ENCODE measurements at places on chromosomes 13 and 19. TPM values are rescaled to one million over a fixed set of nuclear protein-coding genes. Genes with fewer than 3 reads are reported as not detected.

DNA sequence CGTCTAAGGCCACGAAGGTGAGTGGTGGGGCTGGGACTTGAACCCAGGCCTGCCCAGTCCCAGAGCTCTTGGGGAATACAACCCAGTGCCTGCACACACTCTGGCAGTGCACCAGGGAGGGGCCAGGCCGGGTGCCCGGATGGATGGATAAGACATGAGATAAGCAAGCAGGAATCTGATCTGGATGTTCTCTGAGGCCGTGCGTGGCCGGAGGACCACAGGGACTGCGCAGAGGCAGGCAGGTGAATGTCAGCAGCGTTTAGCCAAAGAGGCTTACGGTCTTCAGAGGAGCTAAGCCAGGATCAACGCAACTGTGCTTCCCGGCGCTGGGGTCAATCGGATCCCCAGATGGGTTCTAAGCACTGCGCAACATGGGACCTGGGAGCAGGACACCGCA is 1.5 kb downstream of the ZNF787 start:
- H3K27me3 ChIP-seq, result no peaks in the 10 kb centered on the region
- peaks cover 15% of the 10 kb centered on the region for H3K4me1 ChIP-seq
- H3K36me3 ChIP-seq, result peaks cover 2% of the 10 kb centered on the region
- peak overlapping the region; percentile 82 for H3K4me3 ChIP-seq

GRCh38 chr13:47299304-47299703 is 402.5 kb upstream of the HTR2A start:
- no peaks in the 10 kb centered on the region for H3K27me3 ChIP-seq
- no peaks in the 10 kb centered on the region for H3K36me3 ChIP-seq
- H3K27ac ChIP-seq, result no peak overlapping the region

DNA sequence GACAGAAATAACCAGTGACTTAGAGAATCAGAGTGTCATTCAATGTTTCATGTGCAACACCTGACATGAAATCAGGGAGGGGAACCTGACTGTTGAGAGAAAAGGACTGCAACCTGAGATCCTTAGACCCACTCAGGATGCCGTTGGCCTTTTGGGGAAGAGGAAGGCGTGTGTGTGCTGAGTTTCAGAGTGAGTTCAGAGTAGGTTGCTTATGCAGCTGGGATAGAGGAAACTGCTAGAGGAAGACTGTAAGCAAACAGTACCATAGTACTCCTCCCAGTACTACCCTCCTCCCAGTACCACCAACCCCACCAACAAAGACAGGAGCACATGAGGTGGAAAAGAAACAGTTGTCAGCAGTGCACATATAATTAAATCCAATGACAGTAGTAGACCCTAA is 63.7 kb downstream of the KL start:
- H3K27ac ChIP-seq, result no peak overlapping the region
- no peak overlapping the region for H3K4me3 ChIP-seq
- H3K36me3 ChIP-seq, result no peaks in the 10 kb centered on the region
- no peaks in the 10 kb centered on the region for H3K4me1 ChIP-seq

DNA sequence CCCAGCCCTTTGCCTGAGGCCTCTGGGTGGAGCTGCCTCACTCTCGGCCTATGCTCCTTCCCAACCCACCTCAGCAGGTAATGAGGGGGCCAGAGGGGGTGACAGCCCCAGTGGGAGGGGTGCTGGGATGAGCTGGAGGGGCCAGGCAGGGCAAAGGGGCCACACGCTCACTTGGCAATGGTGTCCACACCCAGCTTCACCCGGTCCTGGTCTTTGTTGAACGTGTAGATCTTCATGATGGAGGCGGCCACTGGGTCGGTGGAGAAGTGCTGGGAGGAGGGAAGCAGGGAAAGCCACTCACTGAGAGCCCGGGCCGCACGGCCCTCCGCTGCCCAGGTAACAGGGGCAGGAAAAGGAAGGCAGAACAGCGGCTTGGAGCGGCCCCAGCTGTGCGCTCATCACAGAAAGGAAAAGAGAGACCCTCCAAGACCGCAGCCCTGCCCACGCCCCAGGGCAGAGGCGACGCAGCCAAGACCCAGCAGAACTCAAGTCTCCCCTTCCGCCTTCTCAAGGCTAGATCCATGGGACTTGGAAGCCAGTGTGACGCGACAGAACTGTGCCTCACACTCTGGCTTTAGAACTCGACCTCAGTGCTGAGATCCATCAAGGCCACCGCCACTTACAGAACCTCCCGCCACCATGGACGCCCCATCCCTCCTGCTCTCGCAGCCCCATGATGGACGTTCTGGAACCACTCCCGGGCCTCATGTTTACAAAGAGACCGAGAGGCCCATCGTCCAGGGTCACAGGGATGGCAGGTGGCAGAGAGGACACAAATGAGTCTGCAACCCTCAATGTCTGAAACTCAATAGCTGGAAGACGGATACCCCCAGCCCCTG is 9.2 kb downstream of the UBXN6 start:
- H3K4me1 ChIP-seq, result peaks cover 2% of the 10 kb centered on the region
- peaks cover 63% of the 10 kb centered on the region for H3K36me3 ChIP-seq
- no peaks in the 10 kb centered on the region for H3K27me3 ChIP-seq
- H3K27ac ChIP-seq, result no peak overlapping the region
- DNase-seq, result no peak
- no peak overlapping the region for H3K4me3 ChIP-seq

- H3K4me3 ChIP-seq, result no peak overlapping the region
- H3K27me3 ChIP-seq, result no peaks in the 10 kb centered on the region
- no peak overlapping the region for H3K27ac ChIP-seq
These were observed 107.6 kb downstream of the PIBF1 start for GRCh38 chr13:72889495-72889894.

GRCh38 chr13:103187721-103188156 is 121.5 kb upstream of the SLC10A2 start:
- H3K4me1 ChIP-seq, result no peaks in the 10 kb centered on the region
- H3K36me3 ChIP-seq, result no peaks in the 10 kb centered on the region
- no peak overlapping the region for H3K4me3 ChIP-seq
- H3K27me3 ChIP-seq, result no peaks in the 10 kb centered on the region

DNA sequence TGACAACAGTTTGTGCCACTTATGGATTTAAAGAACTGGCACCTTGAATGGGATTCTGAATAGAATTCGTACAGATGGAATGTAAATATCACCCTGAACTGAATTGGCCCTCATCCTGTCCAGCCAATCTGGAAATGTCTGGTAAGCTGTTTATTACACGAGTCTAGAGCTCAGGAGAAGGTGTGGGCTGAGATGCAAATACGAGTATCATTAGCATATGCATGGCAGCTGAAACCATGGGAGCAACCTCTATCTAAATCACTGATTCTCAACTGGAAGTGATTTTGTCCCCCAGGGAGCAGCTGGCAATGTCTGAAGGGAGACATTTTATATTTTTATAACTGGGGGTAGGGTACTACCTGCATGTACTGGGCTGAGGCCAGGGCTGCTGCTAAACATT is 15.6 kb upstream of the VWA8 start:
- no peaks in the 10 kb centered on the region for H3K27me3 ChIP-seq
- no peaks in the 10 kb centered on the region for H3K36me3 ChIP-seq
- DNase-seq, result no peak
- no peak overlapping the region for H3K4me3 ChIP-seq

DNA sequence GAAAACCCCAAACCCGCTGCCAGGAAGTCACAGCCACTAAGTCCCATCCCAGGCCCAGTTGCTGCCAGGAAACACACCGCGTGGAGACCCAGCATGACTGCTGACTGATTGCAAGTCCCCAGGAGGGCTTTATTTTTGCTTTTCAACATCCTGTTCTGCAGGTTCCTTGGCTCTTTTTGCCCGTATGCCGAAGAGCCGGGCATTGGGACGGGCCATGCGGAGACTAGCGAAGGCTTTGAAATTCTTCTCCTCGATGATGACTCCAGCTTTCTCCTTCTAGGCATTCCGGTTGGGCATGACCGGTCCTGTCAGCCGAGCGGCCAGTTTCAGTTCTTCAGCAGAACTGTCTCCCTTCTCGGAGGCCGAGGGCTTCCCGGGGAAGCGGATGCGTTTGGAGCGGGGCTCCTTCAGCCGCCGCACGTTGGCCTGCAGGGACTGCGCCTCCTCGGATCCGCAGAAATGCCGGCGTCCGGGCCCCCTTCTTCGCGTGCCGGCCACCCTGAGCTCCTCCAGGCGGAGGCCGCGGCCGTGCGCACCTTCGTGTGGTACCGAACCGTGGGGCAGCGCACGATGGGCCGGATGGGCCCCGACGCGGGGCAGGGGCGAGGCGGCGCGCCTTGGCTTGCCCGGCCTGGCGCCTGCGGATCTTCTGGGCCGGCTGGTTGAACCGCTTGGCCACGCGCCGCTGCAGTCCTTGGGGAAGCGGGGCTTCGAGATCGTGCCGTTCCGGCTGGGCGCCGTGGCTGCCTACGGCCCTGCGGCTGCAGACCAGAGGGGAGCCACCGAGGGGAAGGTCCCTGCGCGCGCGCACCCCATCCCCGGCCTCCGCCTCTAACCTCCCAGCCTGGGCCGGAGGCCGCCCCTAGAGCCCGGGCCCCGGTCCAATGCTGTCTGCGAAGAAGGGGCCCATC is 15.2 kb downstream of the ZSCAN5C start:
- no peak overlapping the region for H3K4me3 ChIP-seq
- peak; percentile 39 for DNase-seq
- no peaks in the 10 kb centered on the region for H3K27me3 ChIP-seq
- H3K36me3 ChIP-seq, result no peaks in the 10 kb centered on the region
- no peak overlapping the region for H3K27ac ChIP-seq

GRCh38 chr19:14027856-14028450 is at the start of gene RLN3:
Gene RLN3 (plus strand): TSS chr19:14028148. CDS start chr19:14028205, 57 bp downstream.
- H3K27ac ChIP-seq, result no peak within 1 kb of the TSS
- peaks cover 5% of the 10 kb centered on the region for H3K4me1 ChIP-seq
- H3K36me3 ChIP-seq, result no peaks in the 10 kb centered on the region
- DNase-seq, result no peak
- H3K4me3 ChIP-seq, result no peak within 1 kb of the TSS

DNA sequence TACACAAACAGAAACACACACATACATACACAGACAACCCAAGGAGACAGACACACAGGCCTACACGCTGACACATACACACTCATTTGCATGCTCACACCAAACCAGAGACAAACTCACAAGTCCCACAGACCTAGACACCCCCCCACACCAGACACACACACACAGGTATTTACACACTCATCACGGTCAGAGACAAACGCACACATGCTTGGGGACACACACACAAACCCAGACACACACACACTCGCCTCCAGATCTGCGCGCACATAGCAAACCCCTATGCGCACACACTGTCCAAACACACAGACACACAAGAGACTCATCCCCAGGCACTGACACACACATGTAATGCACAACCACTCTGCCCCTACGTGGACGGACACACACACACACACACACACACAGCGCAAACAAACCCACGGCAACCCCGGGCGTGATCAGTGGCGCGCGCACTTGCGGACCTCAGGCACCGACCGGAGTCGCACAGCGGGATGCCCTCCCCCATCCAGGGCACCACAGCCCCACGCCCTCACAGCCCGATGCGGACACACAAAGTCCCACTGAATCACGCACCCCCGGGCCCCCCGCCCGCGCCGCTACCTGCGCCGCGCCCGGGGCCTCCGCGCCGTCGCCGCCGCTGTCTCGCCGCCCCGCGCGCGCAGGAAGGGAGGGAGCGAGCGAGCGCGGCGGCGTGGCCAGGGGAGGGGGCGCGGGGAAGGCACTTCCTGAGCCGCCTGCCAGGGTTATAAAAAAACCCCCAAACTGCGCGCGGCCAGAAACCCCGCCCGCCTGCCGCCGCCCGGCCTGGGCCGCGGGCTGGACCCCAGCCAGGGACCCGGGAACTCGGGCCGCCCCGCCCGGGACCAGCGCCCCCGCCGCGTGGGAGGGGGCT is at the start of gene ADAMTS10:
Gene ADAMTS10 (minus strand): TSS at position 675 of the 895 bp plus-strand sequence. CDS start 5,005 bp downstream, outside the sequence.
- H3K4me1 ChIP-seq, result peaks cover 7% of the 10 kb centered on the region
- H3K27me3 ChIP-seq, result no peaks in the 10 kb centered on the region
- no peaks in the 10 kb centered on the region for H3K36me3 ChIP-seq
- H3K4me3 ChIP-seq, result peak within 1 kb of the TSS; percentile 46
- peak; percentile 44 for DNase-seq

- H3K4me1 ChIP-seq, result no peaks in the 10 kb centered on the region
- peaks cover 2% of the 10 kb centered on the region for H3K36me3 ChIP-seq
- no peak overlapping the region for H3K27ac ChIP-seq
- no peak overlapping the region for H3K4me3 ChIP-seq
These were observed 86.8 kb downstream of the SLC25A15 start for GRCh38 chr13:40876020-40876738.

DNA sequence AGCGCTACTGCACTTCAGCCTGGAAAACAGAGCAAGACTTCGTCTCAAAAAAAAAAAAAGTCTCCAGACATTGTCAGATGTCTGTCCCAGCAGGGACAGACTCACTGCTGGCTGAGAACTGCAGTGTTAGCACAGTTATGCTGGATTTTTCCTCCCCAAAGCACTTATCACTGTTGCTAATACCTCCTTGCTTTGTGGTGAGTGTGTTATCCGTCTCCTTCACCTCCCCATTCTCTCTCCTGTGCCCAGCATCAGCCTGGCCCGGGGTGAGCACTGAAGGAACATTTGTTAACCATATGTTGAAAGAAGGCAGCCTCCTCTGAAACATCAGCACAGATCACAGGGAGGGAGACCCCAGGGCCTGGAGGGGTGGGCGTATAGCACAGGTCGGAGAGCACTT is 11.3 kb downstream of the MYO9B start:
- no peaks in the 10 kb centered on the region for H3K36me3 ChIP-seq
- H3K27me3 ChIP-seq, result no peaks in the 10 kb centered on the region
- DNase-seq, result no peak
- no peak overlapping the region for H3K27ac ChIP-seq

- H3K4me3 ChIP-seq, result no peak overlapping the region
- H3K27me3 ChIP-seq, result no peaks in the 10 kb centered on the region
- DNase-seq, result no peak
- no peaks in the 10 kb centered on the region for H3K4me1 ChIP-seq
These were observed 3.1 kb upstream of the TYROBP start for GRCh38 chr19:35911173-35911572.

GRCh38 chr19:13298565-13299481 is 148.6 kb downstream of the IER2 start:
- H3K27ac ChIP-seq, result no peak overlapping the region
- H3K27me3 ChIP-seq, result no peaks in the 10 kb centered on the region
- no peaks in the 10 kb centered on the region for H3K4me1 ChIP-seq
- no peaks in the 10 kb centered on the region for H3K36me3 ChIP-seq
- no peak for DNase-seq

- H3K4me1 ChIP-seq, result peaks cover 10% of the 10 kb centered on the region
- peak; percentile 45 for DNase-seq
- no peaks in the 10 kb centered on the region for H3K36me3 ChIP-seq
- no peaks in the 10 kb centered on the region for H3K27me3 ChIP-seq
- H3K27ac ChIP-seq, result no peak overlapping the region
- no peak overlapping the region for H3K4me3 ChIP-seq
These were observed 95.5 kb upstream of the SERP2 start for GRCh38 chr13:44278166-44278565.

- peaks cover 7% of the 10 kb centered on the region for H3K36me3 ChIP-seq
- no peak overlapping the region for H3K4me3 ChIP-seq
- H3K27ac ChIP-seq, result no peak overlapping the region
- H3K27me3 ChIP-seq, result peaks cover 2% of the 10 kb centered on the region
- DNase-seq, result no peak
These were observed 27.5 kb downstream of the HSPH1 start for GRCh38 chr13:31134039-31134711.

- no peak overlapping the region for H3K4me3 ChIP-seq
- peaks cover 13% of the 10 kb centered on the region for H3K4me1 ChIP-seq
- H3K36me3 ChIP-seq, result no peaks in the 10 kb centered on the region
- H3K27me3 ChIP-seq, result no peaks in the 10 kb centered on the region
These were observed 149.3 kb upstream of the UBL3 start for GRCh38 chr13:29999492-30000369.

CDX2 gene
- polyA plus RNA-seq, result not detected

MCEMP1 gene
- polyA plus RNA-seq, result not detected

TMEM150B gene
- not detected for polyA plus RNA-seq

ZNF433 gene
- polyA plus RNA-seq, result 2.9 TPM

KISS1R gene
- not detected for polyA plus RNA-seq

CEACAM1 gene
- polyA plus RNA-seq, result 0.03 TPM
